HFFc6 (cell line): ENCODE measurements at places on chromosomes 1 and 21. TPM values are rescaled to one million over a fixed set of nuclear protein-coding genes. Genes with fewer than 3 reads are reported as not detected.
A peak's percentile ranks its signal among the peaks of the same experiment; 100 is the strongest.

DNA sequence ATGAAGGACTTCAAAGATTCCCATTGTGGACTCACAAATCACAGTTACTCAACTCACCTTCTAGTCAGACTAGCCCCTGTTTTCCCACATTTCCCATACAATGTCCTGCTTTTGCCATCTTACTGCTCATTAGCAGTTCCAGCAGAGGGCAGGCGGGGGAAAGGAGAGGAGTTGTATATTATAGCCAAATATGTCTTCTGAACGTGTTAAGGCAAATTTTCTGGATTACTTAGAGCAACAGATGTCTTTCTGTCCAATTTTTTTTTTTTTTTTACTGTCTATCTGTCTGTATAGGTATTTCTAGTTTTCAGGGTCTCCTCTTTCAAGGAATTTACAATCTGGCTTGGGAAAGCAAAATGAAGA lies 29.9 kb upstream of the DDAH1 start:
- H3K36me3 ChIP-seq, result peaks cover 50% of the 10 kb centered on the region
- H3K27me3 ChIP-seq, result peaks cover 7% of the 10 kb centered on the region
- peak overlapping the region; percentile 66 for H3K4me3 ChIP-seq
- H3K4me1 ChIP-seq, result peaks cover 73% of the 10 kb centered on the region
- H3K27ac ChIP-seq, result peak overlapping the region; percentile 88

- H3K36me3 ChIP-seq, result no peaks in the 10 kb centered on the region
- H3K4me1 ChIP-seq, result no peaks in the 10 kb centered on the region
- H3K27ac ChIP-seq, result no peak overlapping the region
- H3K27me3 ChIP-seq, result peaks cover under 1% of the 10 kb centered on the region; the same call in 1 of the 2 replicates
- no peak overlapping the region for H3K4me3 ChIP-seq
These were observed 25.5 kb downstream of the MT1HL1 start for GRCh38 chr1:236978740-236979139.

DNA sequence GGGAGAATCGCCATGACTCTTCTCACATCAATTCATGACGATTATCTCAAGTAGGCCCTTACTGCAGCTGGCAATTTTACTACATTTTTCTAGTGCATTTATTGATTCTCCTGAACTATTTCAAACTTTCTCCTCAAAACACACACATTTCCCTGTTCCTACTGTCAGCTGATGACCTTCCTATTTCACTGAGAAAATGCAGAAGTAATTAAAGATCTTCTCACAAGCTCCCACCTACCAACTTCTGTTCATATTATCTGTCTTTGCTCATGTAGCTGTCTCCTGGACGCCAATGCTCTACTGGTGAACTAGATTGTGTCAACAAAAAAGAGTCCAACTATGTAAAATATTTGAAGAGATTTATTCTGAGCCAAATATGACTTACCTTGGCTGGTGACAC lies 36.4 kb upstream of the FASLG start:
- no peak overlapping the region for H3K4me3 ChIP-seq
- H3K36me3 ChIP-seq, result peaks cover 46% of the 10 kb centered on the region
- DNase-seq, result no peak
- H3K27me3 ChIP-seq, result peaks cover 2% of the 10 kb centered on the region; the same call in 1 of the 2 replicates
- H3K4me1 ChIP-seq, result peaks cover 4% of the 10 kb centered on the region

- peak; percentile 19 for DNase-seq
- H3K4me3 ChIP-seq, result peak overlapping the region; percentile 72
- H3K36me3 ChIP-seq, result no peaks in the 10 kb centered on the region
- H3K4me1 ChIP-seq, result peaks cover 15% of the 10 kb centered on the region
- H3K27me3 ChIP-seq, result no peaks in the 10 kb centered on the region
These were observed 43.7 kb upstream of the ZNF281 start for GRCh38 chr1:200453553-200453905.

- H3K27ac ChIP-seq, result no peak overlapping the region
- H3K4me1 ChIP-seq, result peaks cover 14% of the 10 kb centered on the region
- no peak for DNase-seq
- H3K27me3 ChIP-seq, result peaks cover 10% of the 10 kb centered on the region
These were observed 38.2 kb upstream of the NID1 start for GRCh38 chr1:236103059-236103458.

DNA sequence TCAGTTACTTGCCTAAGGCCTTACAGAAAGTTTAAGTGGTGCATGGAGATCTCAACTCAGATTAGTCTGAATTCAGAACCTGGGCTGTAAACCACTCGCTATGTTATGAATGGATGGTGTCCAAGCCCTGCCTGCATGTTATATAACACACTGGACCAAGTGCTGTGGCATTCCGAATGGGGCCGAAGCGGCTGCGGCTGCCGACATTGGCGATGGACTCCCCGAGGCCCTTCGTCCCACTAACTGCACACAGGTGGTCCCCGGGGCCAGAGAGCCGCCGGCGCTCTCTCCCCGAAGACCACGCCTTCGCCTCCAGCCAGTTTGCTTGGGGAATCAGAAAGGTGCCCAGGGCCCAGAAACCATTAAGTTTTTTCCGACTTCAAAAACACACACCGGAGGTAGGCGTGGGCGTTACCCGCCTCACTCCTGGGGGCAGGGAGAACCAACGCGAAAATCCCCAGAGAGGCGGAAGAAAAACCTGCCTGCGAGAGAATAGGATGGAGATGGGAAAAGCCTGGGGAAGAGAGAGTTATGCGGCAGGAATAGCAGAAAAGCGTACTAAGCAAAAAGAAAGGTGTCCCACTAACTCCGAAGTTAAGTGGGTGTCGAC lies 579 bp upstream of the TENT5C start:
- no peaks in the 10 kb centered on the region for H3K36me3 ChIP-seq
- H3K27ac ChIP-seq, result peak overlapping the region; percentile 81
- DNase-seq, result peak; percentile 21
- H3K27me3 ChIP-seq, result peaks cover 4% of the 10 kb centered on the region
- H3K4me1 ChIP-seq, result peaks cover 11% of the 10 kb centered on the region

The DYRK3 gene
- 26.1 to 28.1 TPM (median 26.2 TPM) in 3 replicates for total RNA-seq

The PPFIA4 gene
- total RNA-seq, result 0.58 to 1.0 TPM (median 0.97 TPM) in 3 replicates

GRCh38 chr1:247459507-247459906 lies 1.6 kb upstream of the OR2B11 start:
- no peak for DNase-seq
- H3K4me1 ChIP-seq, result peaks cover 32% of the 10 kb centered on the region; the same call in 1 of the 2 replicates
- H3K27me3 ChIP-seq, result peaks cover 5% of the 10 kb centered on the region; the same call in 1 of the 2 replicates
- no peak overlapping the region for H3K27ac ChIP-seq

The CELA2B gene
- total RNA-seq, result not detected in 3 replicates

- H3K36me3 ChIP-seq, result peaks cover 20% of the 10 kb centered on the region; the same call in 1 of the 2 replicates
- peaks cover 11% of the 10 kb centered on the region; the same call in 1 of the 2 replicates for H3K4me1 ChIP-seq
- no peak overlapping the region for H3K27ac ChIP-seq
- H3K27me3 ChIP-seq, result peaks cover 2% of the 10 kb centered on the region
- no peak for DNase-seq
- H3K4me3 ChIP-seq, result no peak overlapping the region
These were observed 54.5 kb upstream of the MRPS6 start for GRCh38 chr21:34018910-34019309.

The CFAP107 gene
- total RNA-seq, result not detected in 3 replicates

The CFHR4 gene
- total RNA-seq, result not detected in 3 replicates

DNA sequence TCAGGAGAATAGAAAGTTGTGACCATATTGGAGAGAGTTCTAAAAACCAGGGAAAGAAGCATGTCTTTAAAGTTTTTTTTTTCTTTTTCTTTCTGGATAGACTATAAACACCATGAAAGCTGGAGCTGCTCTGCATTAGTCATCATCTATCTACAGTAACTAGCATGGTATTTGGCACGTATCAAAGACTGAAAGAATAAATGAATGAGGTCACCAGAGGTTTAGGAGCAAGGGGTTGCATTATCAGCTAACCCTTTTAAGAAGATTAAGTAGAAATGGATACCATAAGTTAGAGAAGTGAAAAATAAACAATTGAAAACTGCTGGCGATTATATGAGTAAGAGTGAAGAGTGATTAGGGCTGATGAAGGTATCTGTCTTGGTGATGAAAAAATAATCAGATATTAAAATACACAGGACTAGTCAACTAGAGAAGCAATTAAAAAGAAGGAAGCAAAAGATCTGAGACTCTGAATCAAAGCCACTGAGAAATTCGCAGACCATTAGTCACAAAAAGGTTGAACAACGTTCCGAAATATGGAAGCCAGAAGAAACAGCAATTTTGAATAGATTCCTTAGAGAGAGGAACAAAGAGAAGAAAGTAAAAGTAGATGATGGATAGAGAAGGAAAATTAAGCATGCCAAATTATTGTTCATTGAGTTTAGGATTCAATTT lies 536.4 kb downstream of the DPYD start:
- no peaks in the 10 kb centered on the region; the same call in 1 of the 2 replicates for H3K27me3 ChIP-seq
- peak overlapping the region; percentile 62 for H3K27ac ChIP-seq
- peak overlapping the region; percentile 59 for H3K4me3 ChIP-seq
- DNase-seq, result peak; percentile 82
- H3K36me3 ChIP-seq, result peaks cover 28% of the 10 kb centered on the region

GRCh38 chr21:33945652-33946270 lies 30.2 kb upstream of the ATP5PO start:
- peaks cover 34% of the 10 kb centered on the region for H3K4me1 ChIP-seq
- no peak for DNase-seq
- peaks cover 3% of the 10 kb centered on the region; the same call in 1 of the 2 replicates for H3K27me3 ChIP-seq
- no peak overlapping the region for H3K27ac ChIP-seq

- no peak overlapping the region for H3K27ac ChIP-seq
- no peaks in the 10 kb centered on the region for H3K4me1 ChIP-seq
- H3K27me3 ChIP-seq, result no peaks in the 10 kb centered on the region
These were observed 62.9 kb upstream of the LRRC7 start for GRCh38 chr1:69504730-69505252.

DNA sequence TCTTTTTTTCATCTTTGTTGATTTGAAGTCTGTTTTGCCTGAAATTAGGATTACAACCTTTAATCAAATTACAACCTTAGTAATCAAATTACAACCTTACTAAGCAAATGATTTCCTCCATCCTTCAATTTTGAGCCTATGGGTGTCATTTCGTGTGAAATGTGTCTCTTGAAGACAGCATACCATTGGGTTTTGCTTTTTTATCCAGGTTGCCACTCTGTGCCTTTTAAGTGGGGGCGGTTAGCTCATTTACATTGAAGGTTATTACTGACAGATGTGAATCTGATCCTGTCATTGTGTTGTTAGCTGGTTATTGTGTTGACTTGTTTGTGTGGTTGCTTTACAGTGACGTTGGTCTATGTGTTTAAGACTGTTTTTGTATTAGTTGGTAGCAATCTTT lies 74.8 kb upstream of the BCL9 start:
- DNase-seq, result no peak
- peaks cover 6% of the 10 kb centered on the region; the same call in 1 of the 2 replicates for H3K27me3 ChIP-seq
- no peaks in the 10 kb centered on the region for H3K4me1 ChIP-seq
- no peaks in the 10 kb centered on the region for H3K36me3 ChIP-seq

DNA sequence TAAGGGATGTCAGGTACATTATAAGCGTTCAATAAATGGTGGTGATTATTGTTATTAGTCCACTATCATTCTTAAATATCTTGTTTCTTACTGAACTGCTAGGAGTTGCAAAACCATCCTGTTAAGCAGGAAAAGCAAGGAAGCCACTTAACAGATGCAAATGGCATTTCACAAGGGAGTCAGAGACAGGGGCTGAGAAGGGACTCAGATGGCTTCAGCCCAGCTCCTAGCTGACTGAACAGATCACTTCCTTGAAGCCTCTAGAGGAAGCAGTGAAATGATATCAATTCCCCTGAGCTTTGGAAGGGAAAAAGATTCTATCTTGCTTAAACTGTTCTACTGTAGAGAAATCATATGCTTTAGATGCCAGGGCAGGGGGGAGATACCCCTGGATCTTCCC lies 151.5 kb downstream of the ST6GALNAC5 start:
- peaks cover 12% of the 10 kb centered on the region for H3K27me3 ChIP-seq
- no peak for DNase-seq
- H3K36me3 ChIP-seq, result no peaks in the 10 kb centered on the region
- H3K4me3 ChIP-seq, result no peak overlapping the region

DNA sequence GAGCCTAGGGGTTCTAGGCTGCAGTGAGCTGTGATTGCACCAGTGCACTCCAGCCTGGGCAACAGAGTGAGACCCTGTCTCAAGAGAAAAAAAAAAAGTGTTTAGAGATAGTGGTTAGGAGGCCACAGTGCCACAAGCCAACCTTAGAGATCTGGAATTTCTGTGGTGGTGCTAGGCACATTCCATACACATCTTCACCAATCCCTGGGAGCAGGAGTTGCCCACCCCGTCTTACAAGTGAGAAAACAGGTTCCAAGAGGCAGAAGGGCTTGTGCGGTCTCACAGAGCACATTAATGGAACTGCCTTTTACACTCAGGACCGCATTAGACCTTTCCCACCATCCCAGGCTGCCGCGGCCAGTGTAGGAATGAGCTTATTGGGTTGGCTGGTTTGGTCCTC lies 93.2 kb downstream of the EPHB2 start:
- H3K36me3 ChIP-seq, result no peaks in the 10 kb centered on the region
- no peak for DNase-seq
- no peak overlapping the region for H3K4me3 ChIP-seq
- H3K27ac ChIP-seq, result no peak overlapping the region
- H3K4me1 ChIP-seq, result peaks cover 17% of the 10 kb centered on the region

- H3K4me1 ChIP-seq, result peaks cover 94% of the 10 kb centered on the region
- H3K36me3 ChIP-seq, result 0 out of 2 replicates have a peak, but pooled peaks cover 4% of the 10 kb centered on the region
- DNase-seq, result no peak
These were observed 9.5 kb downstream of the PLXNA2 start for GRCh38 chr1:208234721-208235120.

- H3K36me3 ChIP-seq, result 0 out of 2 replicates have a peak, but pooled peaks cover 5% of the 10 kb centered on the region
- peak; percentile 53 for DNase-seq
- peaks cover 51% of the 10 kb centered on the region for H3K4me1 ChIP-seq
- H3K27me3 ChIP-seq, result peaks cover 1% of the 10 kb centered on the region; the same call in 1 of the 2 replicates
These were observed 34.1 kb downstream of the EGLN1 start for GRCh38 chr1:231387770-231388669.

GRCh38 chr1:208160259-208160819 lies 83.8 kb downstream of the PLXNA2 start:
- DNase-seq, result no peak
- peaks cover under 1% of the 10 kb centered on the region; the same call in 1 of the 2 replicates for H3K36me3 ChIP-seq
- peak overlapping the region; percentile 72 for H3K27ac ChIP-seq
- peak overlapping the region; percentile 20; the same call in 1 of the 2 replicates for H3K4me3 ChIP-seq
- peaks cover 58% of the 10 kb centered on the region for H3K4me1 ChIP-seq

DNA sequence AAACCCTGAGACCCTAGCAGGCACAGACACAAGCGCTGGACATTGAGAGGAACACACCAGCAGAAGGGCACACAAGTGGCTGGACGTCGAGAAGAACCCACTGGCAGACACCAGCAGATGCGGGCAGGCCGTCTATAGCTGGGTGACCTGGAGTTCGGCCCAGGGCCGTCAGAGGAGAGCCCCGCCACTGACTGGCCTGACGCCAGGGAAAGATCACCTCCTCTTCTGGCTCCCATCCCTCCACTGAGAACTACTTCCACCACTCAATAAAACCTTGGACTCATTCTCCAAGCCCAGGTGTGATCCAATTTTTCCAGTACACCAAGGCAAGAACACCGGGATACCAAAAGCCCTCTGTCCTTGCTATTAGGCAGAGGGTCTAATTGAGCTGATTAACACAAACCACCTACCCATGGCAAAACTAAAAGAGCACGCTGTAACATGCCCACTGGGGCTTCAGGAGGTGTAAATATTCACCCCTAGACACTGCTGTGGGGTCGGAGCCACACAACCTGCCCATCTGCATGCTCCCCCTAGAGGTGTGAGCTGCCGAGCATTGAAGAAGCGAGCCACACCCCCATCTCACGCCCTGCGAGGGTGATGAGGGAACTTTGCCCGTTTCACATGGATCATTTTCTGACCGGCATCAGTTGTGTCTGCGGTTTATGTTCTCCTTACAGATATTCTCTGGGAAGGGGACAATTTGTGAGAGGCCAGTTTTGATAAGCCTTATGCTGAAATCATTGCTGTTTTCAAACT lies 104.8 kb downstream of the HLX start:
- no peaks in the 10 kb centered on the region for H3K36me3 ChIP-seq
- no peak for DNase-seq
- H3K27ac ChIP-seq, result no peak overlapping the region
- no peak overlapping the region for H3K4me3 ChIP-seq
- H3K27me3 ChIP-seq, result no peaks in the 10 kb centered on the region

The AK5 gene
- 52.8 to 73.3 TPM (median 54.8 TPM) in 3 replicates for total RNA-seq
